ENCODE measurements at places on chromosomes 7 and 10.

GRCh38 chr10:72077275-72077990 lies 10.9 kb downstream of the SPOCK2 start:
- no peak for DNase-seq

- DNase-seq = no peak
These were observed 9.4 kb upstream of the CALML5 start for GRCh38 chr10:5508786-5509185.

- DNase-seq = no peak
These were observed 46.2 kb upstream of the EZH2 start for GRCh38 chr7:148930335-148930734.

DNA sequence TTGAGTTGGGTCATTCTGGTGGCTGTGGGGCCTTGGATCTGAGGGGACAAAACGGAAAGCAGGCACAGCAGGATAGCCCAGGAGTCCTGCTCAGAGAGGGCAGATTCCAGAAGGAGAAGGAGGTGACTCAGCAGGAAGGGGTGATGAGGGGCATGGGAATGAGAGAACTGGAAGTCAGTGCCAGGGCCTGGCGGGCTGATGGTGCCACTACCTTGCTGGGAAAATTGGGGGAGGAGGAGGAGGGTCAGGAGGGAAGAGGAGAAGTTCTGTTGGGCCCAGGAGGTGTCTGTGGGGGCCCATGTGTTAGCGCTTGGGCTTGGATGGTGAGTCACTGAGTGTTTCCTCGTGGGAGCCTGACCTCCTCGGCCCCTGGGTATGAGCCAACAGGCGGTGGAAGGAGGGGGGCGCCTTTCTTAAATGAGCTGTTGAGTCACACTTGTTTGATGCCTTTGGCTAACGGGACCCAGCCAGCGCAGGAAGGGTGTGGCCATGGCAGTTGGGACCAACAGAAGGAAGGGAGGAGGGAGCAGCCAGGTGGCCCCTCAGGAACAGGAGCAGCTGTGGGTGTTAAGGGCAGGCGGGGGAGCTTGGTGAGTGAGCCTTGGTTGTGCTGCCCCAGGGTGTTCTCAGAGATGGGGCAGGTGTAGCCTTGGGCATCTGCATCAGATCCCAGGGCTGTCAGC lies 130.0 kb upstream of the BTBD16 start:
- DNase-seq = peak; percentile 96

DNA sequence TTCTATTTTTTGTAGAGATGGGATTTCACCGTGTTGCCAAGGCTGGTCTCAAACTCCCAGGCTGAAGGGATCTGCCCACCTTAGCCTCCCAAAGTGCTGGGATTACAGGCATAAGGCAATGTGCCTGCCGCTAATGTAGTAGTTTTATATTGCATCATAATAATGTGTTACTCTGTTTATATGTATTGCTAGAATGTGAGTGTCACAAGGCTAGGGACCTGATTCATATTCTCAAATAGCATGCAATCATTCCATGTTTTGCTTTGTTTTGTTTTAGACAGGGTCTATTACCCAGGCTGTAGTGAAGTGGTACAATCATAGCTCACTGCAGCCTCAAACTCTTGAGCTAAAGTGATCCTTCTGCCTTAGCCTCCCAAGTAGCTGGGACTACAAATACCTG lies 13.5 kb downstream of the CCL26 start:
- no peak for DNase-seq

- no peak for DNase-seq
These were observed 37.3 kb upstream of the SLC29A3 start for GRCh38 chr10:71281646-71282322.

Data from uterus (tissue), 4 donors.